ENCODE measurements at places on chromosomes 3 and 15.

DNA sequence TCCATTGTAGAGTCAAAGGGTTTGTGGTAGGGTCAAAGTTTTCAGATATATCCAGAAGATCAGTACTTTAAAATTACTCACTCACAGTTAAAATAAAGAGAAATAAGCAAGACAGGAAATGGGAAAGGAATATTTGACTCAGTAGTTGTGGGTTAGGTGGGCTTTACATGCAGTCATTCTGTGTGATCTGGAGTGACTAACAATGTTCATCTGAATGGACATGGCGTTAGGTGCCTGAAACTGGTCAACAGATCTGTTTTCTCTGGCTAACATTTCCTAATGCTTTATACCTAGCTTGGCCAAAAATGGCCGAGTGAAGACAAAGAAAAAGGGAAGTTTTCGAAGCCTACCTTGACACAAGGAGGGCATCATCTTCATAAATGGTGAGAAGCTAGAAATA lies 133.4 kb upstream of the SATB1 start:
- no peak for DNase-seq

DNA sequence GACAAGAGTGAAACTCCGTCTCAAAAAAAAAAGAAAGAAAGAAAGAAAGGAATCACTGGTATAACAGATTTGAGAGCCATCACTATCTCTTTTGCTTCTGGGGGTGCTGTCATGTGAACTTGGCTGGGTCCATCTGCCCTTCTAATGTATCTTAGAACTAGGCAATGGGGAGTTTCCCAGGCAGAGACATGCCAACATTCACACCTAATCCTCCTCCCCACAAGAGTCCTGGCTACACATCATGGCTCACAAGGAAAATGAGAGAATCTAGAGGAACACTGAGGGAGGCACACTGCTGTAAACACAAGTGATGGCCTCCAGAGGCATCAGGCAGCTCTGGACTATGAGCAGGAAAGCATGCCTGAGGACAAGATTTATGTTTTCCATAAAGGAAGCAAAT lies 67.8 kb upstream of the PPP2R3A start:
- no peak for DNase-seq

DNA sequence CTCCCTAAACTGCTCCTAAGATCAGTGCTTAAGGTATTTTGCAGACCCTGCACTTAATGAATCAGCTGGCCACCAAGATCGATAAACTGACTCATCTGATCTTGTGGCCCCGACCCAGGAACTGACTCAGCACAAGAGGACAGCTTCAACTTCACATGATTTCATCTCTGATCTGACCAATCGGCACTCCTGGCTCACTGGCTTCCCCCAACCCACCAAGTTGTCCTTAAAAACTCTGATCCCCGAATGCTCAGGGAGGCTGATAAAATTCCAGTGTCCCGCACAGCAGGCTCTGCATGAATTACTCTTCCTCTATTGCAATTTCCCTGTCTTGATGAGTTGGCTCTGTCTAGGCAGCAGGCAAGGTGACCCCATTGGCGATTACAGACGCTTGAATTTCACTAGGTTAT lies 13.5 kb downstream of the HTR3E start:
- peak; percentile 16 for DNase-seq

DNA sequence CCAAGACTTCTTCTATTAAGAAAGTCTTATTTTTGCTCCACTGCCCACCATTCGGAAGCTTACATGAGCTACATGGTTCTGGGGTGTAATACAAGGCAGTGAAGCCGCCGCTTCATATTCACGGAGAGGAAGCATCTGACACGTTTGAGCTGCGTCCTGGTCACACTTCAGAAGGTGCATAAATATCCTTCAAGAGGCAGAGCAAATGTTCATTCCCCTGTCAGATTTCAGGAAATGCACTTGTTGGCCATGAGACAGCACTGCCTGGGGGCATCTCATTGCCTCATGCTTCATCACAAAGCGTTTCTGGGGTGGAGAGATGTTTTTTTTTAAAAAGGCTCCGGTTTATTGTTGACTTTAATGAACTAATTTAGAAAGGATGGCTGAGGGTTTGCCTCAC lies 119.9 kb downstream of the CADPS start:
- no peak for DNase-seq

GRCh38 chr15:77621847-77622208 lies 10.9 kb downstream of the LINGO1 start:
- no peak for DNase-seq

DNA sequence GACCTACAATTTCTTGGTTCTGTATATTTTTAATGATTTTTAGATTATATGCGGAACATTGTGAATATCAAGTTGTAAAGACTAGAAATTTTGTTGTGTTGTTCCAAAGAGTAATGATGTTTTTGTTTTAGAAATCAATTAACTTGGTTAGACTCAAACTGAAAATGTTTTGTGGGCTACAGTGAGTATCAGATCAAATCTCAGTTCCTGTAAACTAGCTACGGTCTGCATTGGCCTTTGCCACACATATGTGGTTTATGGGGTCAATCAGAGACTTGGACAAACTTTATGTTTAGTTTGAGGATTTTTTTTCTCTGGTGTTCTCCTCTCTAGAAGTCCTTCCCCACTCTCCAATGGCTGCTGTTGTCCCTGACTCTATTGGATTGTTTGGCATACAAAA lies 308.0 kb upstream of the THRB start:
- DNase-seq, result no peak

DNA sequence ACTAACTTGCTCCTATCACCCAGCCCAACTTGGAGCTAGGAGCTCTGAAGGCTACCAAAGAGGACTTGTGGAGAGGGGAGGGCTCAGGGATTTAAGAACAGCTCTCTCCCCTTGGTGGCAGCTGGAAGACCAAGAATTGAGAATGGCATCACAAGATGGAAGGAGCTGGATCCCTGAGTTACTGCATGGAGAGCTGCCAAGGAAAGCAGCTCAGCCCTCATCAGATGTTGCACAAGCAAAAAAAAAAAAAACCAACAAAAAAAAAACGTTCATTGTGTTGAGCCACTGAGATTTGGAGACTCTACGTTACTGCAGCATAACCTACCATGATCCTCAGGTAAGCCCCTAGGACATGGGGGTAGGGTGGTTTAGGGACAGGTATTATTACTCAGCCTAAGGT lies 41.0 kb downstream of the ITGB5 start:
- peak; percentile 73 for DNase-seq

GRCh38 chr3:97838393-97838792 lies 16.6 kb downstream of the CRYBG3 start:
- no peak for DNase-seq

DNA sequence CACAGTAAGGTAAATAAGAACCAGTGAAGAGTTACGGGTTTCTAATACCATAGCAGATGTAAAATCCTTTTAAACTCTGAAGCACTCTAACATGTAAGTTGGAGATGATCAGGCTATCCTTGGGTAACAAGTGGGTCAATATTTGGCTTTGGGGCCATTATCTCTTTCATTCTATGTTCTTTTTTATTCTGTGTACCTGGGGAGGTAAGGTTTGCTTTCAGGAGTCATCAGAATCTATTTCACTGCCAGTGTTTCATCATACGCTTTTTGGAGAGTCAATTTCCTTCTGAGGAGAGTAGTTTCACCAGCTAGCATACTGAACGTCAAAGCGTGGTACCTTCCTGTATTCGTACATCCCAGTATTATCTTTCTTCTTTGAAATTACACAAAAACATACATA lies 166.5 kb downstream of the GMNC start:
- no peak for DNase-seq

GRCh38 chr3:107810171-107811071 lies 280.4 kb downstream of the CD47 start:
- peak; percentile 22 for DNase-seq

DNA sequence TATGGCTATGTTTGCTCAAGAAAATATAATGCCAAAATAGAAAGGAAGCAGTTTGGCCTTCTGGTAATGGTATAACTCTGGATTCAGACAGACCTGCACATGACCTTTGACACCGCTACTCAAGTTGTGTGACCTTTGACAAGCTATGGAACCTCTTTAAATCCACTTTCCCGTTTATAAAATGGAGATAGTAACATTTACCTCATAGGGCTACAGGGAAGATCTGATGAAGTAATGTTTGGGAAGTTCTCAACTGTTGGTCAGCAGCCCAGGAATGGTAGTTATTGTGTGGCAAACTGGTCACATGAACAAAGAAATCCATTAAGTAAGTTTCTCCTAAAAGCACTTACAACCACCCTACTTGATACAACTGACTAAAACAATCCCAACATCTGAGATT lies 95.1 kb upstream of the PHLDB2 start:
- DNase-seq, result peak; percentile 59

DNA sequence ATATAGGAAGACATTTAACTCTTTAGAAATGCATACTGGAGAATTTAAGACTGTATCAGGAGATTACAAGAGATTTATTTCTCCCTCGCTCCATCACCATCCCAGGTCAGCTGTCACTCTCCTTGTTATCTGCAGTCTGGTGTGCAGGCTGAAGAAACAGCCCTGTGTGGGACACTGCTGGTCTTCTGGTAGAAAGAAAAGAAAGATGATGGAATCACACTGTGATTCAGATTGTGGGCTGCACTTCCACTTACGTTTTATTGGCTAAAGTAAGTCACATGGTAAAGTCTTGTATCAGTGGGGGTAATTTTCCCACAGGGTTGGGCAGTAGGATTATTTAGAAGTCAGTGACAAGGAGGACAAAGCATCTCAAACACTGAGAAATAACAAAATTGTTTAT lies 18.1 kb upstream of the ATP1B3 start:
- DNase-seq, result no peak

GRCh38 chr15:62492900-62493299 lies 327.8 kb upstream of the C2CD4B start:
- DNase-seq, result no peak

DNA sequence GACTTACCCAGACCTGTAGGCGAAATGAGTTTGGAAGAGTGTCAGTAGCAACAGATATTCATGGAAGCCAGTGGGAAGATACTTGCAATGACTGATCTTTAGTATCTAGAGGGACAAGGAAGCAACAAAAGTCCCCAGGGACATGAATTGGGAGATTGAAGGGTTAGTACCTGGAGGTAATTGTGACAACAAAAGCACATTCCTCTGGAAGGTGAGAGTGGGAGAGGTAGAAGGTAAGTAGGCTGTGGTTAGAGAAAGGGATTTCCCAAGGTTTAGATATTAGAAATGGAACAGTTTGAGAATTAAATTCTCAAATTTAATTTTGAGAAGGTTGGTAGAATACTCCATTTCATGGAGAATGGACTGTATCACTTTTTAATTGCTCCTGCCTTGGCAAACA lies 191.4 kb downstream of the AKAP13 start:
- DNase-seq, result no peak

GRCh38 chr3:29512641-29513040 lies 231.8 kb downstream of the RBMS3 start:
- DNase-seq, result no peak

- DNase-seq, result peak; percentile 96
Observed at GRCh38 chr3:114144909-114145688, 33.8 kb downstream of the DRD3 start.

DNA sequence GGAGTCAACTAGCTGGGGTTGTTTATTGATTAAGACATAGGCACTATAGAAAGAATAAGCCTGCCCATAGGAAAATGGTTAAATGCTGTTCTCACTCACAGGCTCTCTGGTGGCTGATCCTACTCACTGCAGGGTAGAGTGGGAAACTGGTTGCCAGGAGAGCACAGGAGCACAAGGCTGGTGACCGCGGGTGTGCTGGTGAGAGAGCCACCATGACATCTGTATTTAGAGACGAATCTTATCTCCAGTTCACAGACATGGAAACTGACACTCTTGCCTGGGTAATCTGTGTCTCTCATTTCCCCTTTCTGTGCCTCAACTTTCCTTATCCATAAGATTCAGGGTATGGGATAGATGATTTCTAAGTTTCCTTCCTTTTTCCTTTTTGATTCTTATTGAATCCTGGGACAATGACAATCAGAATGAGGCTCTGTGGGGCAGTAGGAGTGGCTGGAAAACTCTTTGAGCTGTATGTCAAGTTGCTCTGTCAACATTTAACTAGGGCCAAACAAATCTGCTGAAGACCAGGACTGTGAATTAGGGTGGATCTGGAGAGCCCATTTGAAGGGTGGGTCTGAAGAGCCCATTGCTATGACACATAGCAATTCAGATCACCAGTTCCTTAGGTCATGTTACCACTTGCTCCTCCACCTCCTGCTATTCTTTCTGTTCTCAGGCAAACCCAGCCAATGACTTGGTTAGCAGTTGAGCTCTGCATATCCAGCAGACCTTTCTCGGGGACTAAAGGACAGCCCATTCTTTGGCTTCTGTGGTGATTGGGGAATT lies 286.1 kb upstream of the TBL1XR1 start:
- DNase-seq, result no peak

GRCh38 chr3:12138044-12138443 lies 20.7 kb downstream of the TIMP4 start:
- DNase-seq, result peak; percentile 33

- peak; percentile 82 for DNase-seq
Observed at GRCh38 chr15:85477730-85478129, 97.3 kb downstream of the AKAP13 start.

DNA sequence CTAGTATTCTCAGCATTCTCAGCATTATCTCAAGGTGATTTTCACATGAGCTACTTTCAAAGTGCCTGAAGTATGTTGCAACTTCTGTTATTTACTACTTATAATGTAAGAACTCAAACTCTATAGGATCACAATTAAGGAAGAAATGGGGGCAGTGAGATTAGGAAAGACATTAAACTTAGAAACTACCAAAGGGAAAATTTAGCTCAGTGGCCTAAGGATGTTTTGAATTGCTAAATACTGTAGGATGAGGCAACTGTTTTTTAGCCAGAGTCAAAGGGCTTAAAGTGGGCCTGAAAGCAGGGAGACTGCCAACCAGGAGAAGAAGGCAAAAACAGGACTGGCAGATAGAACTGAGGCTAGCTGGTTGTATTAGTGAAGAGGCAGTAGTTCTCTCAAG lies 55.5 kb upstream of the MBNL1 start:
- DNase-seq, result no peak

- peak; percentile 81 for DNase-seq
Observed at GRCh38 chr15:65939901-65940617, 70.8 kb downstream of the RAB11A start.

DNA sequence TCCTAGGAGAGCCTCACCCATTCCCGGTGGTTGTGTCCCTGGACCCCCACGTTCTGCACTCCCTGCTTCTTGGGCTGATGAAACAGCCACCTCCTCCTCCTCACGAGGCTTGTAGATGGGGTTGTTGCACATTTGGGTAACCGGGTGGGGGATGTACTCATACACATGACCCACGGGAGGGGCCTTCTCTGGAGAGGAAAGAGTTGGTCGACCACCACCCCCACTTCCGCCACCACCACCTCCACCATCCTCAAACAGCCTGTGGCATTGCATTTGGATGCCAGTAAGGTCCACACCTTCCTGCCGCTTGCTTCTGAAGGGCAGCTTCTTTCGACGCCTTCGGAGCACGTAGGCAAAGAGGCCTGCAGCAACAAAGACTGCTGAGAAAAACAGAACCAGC lies 7.7 kb downstream of the SLITRK3 start:
- DNase-seq, result no peak

DNA sequence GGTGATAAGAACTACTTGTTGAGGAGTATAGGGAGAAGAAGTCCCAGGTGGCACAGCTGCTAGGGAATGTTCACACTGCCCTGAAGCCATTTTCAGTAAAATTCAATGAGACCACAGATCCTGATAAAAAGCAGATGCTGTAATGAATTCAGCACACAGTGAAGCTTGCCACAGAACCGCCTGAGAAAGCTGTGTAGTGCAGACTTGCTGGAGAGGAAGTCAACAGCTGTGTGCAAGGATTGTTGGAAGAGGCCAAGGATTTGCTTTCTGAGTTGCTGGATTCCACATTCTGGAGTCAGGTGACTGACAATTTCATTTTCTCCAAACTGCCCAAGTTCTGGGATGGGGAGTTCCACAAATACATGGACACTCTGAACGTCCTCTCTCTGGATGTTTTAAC lies 70.9 kb downstream of the ANP32A start:
- DNase-seq, result no peak

GRCh38 chr15:68580883-68581155 lies 2.0 kb downstream of the CORO2B start:
- DNase-seq, result no peak

Measured in astrocyte of the spinal cord (primary cell).